Endothelial cell (in vitro differentiated cells): ENCODE measurements at places on chromosomes 12 and 14. TPM values are rescaled to one million over a fixed set of nuclear protein-coding genes. Genes with fewer than 3 reads are reported as not detected.

- DNase-seq, result no peak
These were observed 872.9 kb downstream of the TMTC2 start for GRCh38 chr12:83559650-83560049.

PPP1R36 gene
- total RNA-seq, result 2.1 TPM

GRCh38 chr14:86003998-86004397 is 474.1 kb downstream of the FLRT2 start:
- DNase-seq, result no peak

- DNase-seq, result no peak
These were observed 59.0 kb upstream of the ARID2 start for GRCh38 chr12:45670346-45671065.

EMP1 gene
- 273 TPM for total RNA-seq

SDR39U1 gene
- 34.9 TPM for total RNA-seq

GRCh38 chr14:74669846-74670245 is 43.0 kb downstream of the AREL1 start:
- DNase-seq, result no peak

DNA sequence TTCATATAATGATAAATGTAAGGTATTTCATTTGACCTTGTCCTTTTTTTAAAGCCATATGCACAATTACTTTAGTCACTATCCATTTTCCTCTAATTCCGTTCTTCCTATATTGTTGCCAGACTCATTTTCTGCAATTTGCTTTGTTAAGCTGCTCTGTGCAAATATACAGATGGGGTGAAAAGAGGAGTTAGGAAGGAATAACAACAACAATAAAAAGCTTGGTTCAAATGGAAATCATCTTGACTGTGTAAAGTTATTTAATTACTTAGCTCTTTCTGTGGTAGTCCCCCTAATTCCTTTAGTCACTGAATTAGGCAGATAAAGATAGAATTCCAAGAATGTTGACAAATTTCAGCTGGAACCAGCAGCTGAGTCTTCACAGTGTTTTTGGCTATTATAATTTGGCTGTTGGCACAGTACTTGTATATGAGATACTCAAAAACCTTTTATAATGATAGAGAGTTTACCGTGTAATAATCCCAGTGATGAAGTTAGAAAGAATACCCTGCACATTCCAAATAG is 838.0 kb downstream of the RPS29 start:
- DNase-seq, result no peak

DNA sequence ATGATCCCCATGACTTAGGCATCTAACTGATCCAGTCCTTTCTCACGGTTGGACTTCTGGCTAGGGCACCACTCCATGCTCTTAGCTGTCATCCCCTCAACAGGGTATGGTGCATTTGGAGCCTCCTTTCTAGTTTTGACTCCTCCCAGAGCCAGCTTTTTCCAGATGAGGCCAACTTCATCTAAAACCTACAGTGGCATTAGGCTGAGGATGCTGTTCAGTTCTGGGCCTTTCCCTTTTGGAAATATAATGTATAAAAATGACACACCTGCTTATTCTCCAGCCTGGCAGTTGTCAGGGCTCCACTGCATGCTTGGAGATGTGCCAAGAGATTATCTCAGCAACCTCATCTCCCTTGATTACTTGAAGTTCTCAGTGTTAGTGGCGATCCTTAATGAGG is 239.7 kb downstream of the EMP1 start:
- DNase-seq, result no peak

GRCh38 chr14:23047034-23047634 is 5.1 kb downstream of the PSMB11 start:
- DNase-seq, result no peak

GRCh38 chr14:105855893-105856675 is 329.7 kb downstream of the TMEM121 start:
- no peak for DNase-seq

DNA sequence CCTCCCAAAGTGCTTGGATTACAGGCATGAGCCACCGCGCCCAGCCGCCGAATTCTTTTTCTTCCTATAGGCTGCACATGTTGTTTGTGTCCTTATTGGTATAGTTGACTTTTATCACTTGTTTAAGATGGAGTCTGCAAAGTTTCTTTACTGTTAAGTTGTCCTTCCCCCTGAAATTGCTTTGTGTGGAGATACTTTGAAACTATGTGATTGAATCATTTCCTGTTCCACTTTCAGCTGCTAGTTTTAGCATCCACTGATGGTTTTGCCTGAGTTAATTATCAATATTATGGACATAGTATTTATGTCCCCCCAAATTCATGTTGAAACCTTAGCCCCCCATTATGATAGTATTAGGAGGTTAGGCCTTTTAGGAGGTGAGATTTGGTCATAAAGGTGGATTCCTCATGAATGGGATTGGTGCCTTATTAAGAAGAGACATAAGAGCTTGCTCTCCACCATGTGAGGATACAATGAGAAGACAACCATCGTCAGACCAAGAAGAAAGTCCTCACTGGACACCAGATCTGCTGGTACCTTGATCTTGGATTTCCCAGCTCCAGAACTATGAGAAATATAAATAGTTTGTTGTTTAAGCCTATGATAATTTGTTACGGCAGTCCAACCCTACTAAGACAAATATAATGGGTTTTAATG is 34.9 kb downstream of the PPHLN1 start:
- DNase-seq, result no peak

- no peak for DNase-seq
These were observed 86.7 kb downstream of the LRP6 start for GRCh38 chr12:12180136-12180535.

SIX6 gene
- not detected for total RNA-seq

FAM186B gene
- total RNA-seq, result 1.9 TPM

DNA sequence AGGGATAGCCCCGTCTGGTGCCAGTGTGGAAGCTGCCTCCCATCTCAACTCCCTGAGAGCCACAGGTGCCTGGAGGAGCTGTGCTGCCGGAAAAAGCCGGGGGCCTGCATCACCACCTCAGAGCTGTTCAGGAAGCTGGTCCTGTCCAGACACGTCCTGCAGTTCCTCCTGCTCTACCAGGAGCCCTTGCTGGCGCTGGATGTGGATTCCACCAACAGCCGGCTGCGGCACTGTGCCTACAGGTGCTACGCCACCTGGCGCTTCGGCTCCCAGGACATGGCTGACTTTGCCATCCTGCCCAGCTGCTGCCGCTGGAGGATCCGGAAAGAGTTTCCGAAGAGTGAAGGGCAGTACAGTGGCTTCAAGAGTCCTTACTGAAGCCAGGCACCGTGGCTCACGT is 25.5 kb upstream of the P2RX4 start:
- no peak for DNase-seq

MTRFR gene
- total RNA-seq, result 11.6 TPM

TAS2R19 gene
- total RNA-seq, result 3.4 TPM

- DNase-seq, result no peak
These were observed 36.4 kb downstream of the CAND1 start for GRCh38 chr12:67305544-67305943.
